ENCODE measurements at places on chromosomes 4 and X.
A peak's percentile ranks its signal among the peaks of the same experiment; 100 is the strongest.

- DNase-seq: no peak
Observed at GRCh38 chrX:19912-20571, 261.1 kb upstream of the PLCXD1 start.

GRCh38 chrX:104568304-104568915, 2.4 kb downstream of the IL1RAPL2 start:
- no peak for DNase-seq

DNA sequence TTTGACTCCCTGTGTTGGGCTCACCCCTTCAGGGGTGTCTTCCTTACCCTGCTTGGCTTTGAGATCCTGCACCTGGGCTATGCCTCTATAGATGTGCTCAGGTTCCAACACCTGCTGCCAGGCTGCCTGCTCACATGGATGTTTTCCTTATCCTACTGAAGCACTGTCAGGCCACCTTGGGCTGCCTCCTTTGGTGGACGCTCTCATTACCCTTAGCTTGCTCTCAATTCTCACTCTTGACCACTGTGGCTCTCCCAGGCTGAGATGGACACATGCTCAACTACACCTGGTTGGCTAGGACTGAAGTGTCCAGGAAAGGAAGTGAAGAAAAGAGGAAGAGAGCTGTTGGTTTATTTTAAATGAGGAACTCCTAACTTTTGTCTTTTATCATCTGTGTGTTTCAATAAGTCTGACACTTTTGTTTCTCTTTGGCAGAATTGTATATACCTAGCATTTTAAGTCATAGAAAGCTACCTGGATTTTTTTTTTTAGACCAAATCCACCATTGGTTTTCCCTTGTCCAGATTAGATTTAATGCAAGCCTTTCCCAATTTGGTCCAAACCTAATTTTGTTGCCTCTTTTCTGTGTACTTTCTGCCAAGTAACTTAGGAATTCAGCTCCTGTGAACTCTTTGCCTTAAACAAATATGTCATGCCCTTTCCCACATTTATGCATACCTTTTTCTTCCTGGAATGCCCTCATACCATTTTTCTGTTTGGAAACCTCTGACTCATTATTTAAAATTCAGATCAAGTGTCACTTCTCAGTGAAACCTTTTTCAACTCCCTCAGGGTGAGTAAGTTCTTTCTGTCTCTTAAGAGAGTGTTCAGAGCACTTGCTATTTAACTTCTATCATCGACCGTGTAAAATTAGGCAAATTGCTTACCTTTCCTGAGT, 175.8 kb downstream of the GC start:
- no peak for DNase-seq

DNA sequence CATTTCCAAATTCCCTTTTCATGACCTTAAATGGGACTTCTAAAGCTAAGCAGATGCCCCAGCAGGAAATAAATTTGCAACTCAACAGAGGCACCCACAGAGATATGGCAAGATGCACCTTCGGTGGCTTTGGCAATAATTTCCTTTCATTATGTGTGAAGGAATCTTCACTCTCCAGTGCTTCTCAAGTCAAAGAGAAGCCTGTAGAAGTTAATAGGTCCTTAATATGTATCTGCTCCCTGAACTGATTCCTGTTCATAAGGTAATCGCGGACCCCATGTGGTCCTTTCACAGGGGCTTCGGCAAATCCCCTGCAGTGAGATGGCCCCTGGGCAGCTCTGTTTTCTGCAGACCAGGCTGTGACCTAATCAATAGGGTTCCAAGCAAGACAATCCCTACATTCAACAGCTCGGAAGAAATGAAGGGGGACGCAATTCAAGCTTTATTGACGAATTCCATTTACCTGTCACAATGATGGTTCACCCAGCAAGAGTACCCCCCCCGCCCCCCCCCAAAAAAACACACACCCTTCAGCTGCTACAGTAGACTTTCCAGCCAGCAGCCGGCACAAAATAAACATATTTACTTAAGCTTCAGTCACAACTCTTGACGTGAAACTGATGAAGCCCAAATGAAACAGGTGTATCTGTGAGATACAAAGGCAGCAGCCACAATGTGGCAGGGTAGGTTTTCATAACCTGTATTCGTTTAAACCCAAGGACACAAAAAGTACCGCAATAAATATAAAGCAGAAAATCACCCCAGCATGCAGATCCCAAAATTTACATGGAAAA, 35.3 kb downstream of the FAT1 start:
- DNase-seq: no peak

DNA sequence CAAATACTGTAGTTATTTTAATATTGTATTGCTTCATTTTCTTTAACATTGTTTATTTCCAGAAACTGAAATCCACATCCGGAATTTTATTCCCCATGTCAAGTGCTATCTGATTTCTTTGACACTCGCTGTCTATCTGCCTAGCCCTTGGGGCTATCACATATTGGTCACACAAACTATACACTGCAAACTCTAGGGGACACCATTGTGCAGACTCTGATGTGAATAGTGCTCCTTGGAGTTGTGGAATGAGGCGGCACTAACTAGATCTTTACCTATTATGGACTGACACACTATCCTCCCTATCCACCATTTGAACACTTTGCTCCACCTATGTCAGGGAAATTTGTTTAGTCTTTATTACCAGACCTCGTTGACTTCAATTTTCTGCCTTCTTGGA, 534.5 kb downstream of the GLUD2 start:
- peak; percentile 2 for DNase-seq

- DNase-seq: peak; percentile 21
Observed at GRCh38 chr4:123661080-123661737, 264.6 kb downstream of the SPRY1 start.

DNA sequence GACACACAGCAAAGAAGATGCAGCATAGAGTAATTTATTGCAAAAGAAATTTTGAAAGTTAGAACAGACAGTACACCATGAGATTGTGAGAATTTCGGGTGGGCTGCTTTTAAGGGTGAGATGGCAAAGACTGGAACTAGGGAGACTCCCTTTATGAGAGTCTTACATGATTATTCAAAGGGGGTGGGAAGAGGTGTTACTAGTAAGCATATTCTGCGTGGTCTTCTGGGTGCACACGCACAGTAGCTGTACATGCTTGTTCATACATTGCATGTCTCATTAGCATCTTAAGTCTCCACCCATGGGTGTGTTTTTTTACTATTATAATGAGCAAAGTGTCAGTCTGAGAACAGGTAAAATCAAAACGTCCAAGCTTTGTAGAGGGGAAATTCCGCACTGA, 49.4 kb upstream of the USP38 start:
- DNase-seq: no peak

GRCh38 chrX:149853925-149854324, 27.1 kb upstream of the MAGEA8 start:
- no peak for DNase-seq

DNA sequence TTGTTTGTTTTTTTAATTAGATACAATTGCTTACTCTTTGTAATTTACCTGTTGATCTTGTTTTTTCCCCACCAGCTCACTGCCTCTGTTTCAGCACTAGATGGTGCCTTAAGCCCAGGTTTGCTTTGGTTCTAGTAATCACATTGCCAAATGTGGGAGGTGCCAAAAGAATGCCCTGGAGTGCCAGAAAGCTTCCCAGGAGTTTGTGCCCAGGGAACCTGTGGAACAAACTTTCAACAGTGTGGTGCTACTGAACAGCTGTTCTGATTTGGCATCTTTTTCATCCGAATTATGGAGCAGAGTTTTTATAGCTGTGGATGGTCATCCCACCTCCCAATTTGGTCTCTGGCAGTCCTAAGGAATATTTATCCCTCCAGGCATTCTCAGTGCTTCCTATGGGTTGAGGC, 1000.7 kb downstream of the STIM2 start:
- DNase-seq: peak; percentile 1

- DNase-seq: no peak
Observed at GRCh38 chr4:151665022-151665784, 95.6 kb downstream of the GATB start.

- no peak for DNase-seq
Observed at GRCh38 chr4:93879919-93880318, 51.4 kb downstream of the ATOH1 start.

GRCh38 chr4:99625369-99625768, 32.3 kb downstream of the C4orf54 start:
- no peak for DNase-seq

GRCh38 chrX:154486052-154486395, 391 bp downstream of the UBL4A start:
- peak; percentile 6 for DNase-seq

DNA sequence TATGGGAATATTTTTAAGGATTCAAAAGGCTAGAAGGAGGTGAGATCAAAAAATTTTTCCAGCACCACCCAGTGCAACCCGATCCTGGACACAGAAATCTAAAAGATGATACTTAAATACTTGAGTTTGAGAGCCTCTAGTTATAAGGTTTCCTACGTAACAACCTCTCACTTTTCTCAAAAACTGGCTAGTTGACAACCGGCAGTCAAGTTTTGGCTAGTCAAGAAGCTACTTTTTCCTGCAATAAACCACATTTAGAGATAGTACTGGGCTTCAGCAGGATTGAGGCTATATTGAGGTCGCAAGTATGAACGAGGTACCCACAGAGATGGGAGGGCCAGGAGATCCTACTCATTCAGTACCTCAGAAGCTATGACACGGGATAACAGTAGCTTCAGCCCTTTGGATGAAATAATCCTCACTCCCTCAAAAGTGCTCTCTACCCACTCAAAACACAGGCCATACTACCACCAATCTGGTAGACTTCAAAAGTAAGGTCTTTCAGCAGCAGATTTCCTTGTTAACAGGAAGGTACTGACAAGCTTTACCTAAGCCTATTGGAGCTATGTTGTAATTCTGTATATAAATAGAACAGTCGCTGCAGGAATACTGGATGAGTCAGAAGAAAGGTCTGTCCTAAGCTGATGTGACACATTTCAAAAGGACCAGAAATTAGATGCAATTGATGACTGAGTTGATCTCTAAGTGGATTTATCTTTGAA, 1.5 kb upstream of the TSPAN5 start:
- DNase-seq: peak; percentile 20

DNA sequence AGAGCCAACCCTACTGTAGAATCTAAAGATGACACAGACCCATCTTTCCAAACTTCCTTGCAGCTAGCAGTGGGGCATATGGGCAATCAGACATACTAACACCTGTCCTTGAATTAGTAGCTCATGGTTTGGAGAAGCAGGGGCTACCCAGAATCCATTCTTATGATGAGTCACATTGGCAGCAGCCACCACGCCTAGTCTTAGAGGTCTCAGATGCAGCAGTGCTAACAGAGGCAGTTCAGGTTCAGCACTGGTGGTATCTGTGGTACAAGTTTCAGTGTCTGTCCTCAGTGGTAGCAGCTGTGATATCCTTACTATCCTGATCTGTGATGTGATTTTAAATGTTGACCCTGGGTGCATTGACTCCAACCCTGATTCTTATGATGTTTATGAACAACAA, 68.1 kb downstream of the FRMPD4 start:
- no peak for DNase-seq

- no peak for DNase-seq
Observed at GRCh38 chr4:71474731-71475130, 135.9 kb downstream of the SLC4A4 start.

DNA sequence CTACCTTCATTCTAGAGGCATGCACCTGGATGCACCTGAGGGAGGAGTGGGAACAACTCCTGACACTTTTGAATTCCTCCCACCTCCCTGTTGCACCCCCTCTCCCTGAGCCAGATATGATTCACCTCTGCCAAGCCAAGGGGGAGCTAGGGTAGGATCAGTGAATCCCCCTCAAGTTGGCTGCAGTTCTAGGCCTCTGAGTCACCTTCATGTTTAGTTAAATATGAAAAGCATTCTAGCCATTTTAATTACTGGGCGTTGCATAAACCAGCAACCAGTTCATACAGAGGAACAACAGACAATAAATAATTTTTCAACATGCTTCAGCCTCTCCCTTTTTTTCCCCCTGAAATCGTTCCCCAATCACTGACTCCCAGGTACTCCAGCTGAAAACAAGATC, 1440.2 kb downstream of the ADGRL3 start:
- no peak for DNase-seq

- DNase-seq: no peak
Observed at GRCh38 chrX:102154900-102155805, 624 bp downstream of the BEX5 start.

DNA sequence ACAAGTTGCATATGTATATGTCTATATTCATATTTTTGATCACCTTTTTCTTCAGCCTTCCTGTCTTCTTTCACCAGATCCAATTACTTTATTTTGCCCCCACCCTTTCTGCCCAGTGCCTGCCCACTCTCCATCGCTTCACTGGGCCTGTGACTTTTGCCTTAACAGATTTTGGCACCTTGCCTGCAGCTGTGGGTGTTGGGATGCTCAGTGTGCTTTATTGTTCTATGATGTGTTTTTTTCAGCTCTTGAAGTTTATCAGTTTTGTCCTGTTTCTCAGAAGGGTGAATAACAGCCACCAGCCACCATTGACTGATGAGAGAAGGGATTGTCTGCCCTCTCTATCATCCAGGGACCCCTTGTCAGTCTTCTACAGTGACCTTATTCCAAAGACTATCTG, 77.2 kb upstream of the GALNT7 start:
- DNase-seq: no peak

DNA sequence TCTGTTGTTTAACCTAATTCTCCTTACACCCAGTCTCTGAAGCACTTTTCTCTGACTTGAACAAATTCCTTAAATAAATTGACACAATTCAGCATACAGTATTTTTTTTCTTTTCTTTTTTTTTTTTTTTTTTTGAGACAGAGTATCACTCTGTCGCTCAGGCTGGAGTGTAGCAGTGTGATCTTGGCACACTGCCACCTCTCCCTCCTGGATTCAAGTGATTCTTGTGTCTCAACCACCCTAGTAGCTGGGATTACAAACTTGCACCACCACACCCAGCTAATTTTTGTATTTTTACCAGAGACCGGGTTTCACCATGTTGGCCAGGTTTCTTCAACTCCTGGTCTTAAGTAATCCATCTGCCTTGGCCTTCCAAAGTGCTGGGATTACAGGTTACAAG, 1498.1 kb upstream of the PCDH10 start:
- no peak for DNase-seq

GRCh38 chr4:128660361-128661215, 148.9 kb upstream of the JADE1 start:
- peak; percentile 98 for DNase-seq

DNA sequence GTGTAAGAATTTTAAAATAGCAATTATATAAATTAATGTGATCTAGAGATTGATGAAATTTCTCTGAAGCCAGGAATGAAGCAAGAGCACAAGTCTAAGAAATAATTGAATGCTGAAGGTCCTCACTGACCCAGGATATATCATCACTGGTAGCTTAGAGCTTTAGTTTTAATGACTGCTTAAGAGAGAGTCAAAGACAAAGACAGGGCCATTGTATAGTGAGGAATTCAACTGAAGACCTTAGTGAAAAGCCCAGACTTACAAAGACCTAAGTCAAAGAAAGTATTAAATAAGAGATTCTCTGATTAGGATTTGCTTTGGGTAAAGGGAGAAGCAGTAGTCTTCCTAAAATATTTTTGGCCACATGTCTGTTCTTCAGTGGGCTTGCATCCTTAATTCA, 26.0 kb upstream of the IL15 start:
- no peak for DNase-seq
